ENCODE measurements at places on chromosomes 5 and 9.

- DNase-seq, result no peak
Observed at GRCh38 chr9:8417341-8417740, 617.8 kb upstream of the DMAC1 start.

DNA sequence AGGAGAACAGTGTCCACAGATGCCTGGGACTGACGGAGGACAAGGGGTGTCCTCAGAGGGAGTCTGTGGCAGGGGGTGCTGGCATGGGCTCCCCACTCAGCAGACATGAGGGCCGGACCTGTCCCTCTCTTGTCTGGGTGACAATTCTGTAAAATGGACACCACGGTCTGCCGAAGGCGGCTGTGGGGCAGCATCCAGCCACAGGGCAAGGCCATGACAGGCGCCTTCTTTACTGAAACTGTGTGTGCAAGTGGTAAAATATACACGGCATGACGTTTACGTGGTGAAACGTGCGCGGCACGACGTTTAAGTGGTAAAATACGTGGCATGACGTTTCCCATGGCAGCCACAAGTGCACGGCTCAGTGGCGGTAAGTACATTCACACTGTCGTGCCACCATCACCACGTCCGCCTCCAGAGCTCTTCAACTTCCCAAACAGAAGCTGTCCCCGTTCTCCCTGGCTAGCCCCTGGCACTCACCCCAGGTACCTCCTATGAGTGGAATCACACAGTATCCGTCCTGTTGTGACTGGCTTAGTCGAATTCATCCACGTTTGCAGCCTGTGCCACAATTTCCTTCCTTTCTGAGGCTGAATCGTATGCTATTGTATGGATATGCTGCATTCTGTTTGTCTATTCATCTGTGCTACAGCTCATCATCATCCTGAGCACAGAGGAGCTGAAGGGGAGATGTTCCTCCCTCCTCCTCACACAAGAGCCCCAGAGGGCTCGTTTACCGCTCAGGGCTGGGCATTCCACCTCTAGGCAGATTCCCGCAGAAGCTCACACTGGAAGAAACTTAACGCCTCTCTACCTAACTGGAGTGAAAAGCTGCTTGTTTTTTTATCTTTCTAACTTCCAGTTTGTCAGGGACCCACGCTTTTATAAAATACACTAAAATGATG lies 52.5 kb downstream of the COL23A1 start:
- no peak for DNase-seq

GRCh38 chr9:93270976-93271375 lies 87.0 kb downstream of the WNK2 start:
- no peak for DNase-seq

- no peak for DNase-seq
Observed at GRCh38 chr9:114363424-114363823, 24.4 kb downstream of the AKNA start.

- DNase-seq, result no peak
Observed at GRCh38 chr5:175724314-175725275, 66.7 kb downstream of the HRH2 start.

DNA sequence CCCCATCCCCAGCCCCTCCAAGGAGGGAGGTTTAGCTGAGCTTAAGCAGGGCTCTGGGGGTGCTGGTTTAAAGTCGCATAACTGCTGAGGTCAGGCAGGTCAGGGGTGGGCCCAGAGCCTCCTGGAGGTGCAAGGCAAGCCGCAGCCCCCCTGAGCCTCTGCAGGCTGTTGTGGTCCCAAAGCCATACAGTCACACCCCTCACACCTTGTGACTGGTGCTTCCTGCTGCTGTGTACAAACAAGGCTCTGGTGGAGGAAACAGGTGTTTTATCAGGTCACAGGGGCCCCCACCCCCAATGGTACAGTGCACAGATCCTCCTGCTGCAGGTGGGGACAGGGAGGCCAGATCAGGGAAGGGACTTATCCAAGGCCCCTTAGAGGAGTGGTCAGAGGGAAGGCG lies 8.0 kb downstream of the TCF7 start:
- DNase-seq, result no peak

DNA sequence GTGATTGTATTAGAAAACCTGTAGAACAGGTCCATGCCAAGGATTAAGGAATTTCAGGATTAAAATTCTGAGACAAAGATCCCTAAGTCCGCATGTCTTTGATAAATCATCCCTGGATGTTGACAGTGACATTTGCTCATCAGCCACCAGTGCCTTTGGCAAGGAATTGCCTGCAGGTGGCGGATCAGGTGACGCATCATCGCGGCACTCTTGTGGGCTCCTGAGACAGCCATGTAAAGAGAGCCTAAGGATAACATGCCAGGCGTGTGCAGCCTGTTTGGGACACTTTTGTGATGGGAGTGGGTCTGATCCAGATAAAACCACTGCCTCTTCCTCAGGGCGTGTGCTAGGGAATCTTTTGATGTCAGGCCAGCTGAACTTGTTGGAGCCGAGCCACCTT lies 40.6 kb downstream of the ADCY2 start:
- DNase-seq, result no peak

GRCh38 chr5:107285772-107286171 lies 385.0 kb downstream of the EFNA5 start:
- DNase-seq, result no peak

- no peak for DNase-seq
Observed at GRCh38 chr5:127419683-127420257, 97.7 kb upstream of the PRRC1 start.

- DNase-seq, result no peak
Observed at GRCh38 chr5:166505067-166505466, 1786.4 kb upstream of the WWC1 start.

DNA sequence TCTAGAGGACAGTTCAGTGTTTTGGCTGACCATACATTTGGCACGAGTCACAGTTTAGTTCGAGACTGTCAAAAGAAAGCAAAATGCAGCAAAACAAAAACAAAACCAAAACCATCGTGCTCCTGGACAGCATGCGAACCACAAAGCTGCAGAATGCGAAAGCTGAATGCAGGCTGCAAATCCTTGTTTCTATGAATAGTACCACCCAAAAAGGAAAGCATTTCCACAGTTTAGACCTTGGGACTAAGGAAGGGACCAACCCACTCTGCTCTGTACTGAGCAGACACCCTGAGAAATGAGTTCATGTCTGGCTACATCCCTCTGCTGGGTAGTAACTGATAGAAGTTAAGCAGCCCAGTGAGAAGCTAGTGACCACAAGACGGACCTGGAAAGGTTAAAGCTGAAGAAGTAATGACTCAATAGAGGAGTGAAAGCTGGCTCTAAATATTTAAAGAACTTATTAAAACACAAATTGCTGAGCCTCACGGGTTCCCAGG lies 3.9 kb downstream of the GCNT4 start:
- no peak for DNase-seq

GRCh38 chr9:117744369-117744768 lies 40.2 kb downstream of the TLR4 start:
- no peak for DNase-seq

GRCh38 chr5:116152169-116152568 lies 67.3 kb downstream of the COMMD10 start:
- DNase-seq, result no peak

DNA sequence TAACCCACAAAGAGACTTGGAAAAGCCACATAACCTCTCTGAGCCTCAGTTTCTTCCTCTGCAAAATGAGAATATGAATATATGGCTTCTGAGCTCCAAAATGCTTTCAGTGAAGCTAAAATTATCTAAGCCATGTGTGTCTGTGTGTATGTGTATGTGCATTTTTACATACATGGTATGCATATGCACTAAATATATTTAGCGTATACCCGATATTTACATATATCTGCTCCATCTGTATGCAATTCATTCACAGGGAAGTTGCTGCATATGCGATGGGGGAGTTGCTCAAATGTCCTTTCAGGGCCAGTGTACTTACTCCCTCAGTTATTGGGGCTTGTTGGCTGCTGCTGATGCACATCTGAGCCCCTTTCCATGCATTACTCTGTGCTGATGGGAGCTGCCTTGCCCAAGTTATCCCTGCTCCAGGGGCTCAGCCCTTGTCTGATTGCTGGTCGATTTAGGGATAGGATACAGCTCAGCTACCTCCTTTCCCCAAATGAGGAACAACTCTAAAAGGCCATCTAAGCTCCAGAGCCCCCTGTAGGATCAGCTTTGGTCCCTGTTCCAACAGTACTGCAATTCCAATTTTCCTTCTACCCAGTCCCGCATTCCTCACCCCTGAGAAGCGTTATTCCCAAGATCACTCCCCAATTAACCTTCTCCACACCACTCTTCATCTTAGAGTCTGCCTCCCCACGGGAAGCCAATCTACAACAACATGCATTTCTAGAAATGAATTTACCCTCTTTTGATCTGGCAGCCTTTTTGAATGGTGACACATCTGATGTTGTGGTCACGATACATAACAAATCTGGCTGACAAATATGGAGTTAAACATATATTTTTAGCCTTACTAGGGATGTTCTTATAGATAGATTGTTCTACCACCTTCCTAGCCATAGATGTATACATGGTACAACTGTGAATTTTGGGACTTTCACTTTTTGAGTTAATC lies 15.9 kb downstream of the RHOBTB3 start:
- DNase-seq, result no peak

DNA sequence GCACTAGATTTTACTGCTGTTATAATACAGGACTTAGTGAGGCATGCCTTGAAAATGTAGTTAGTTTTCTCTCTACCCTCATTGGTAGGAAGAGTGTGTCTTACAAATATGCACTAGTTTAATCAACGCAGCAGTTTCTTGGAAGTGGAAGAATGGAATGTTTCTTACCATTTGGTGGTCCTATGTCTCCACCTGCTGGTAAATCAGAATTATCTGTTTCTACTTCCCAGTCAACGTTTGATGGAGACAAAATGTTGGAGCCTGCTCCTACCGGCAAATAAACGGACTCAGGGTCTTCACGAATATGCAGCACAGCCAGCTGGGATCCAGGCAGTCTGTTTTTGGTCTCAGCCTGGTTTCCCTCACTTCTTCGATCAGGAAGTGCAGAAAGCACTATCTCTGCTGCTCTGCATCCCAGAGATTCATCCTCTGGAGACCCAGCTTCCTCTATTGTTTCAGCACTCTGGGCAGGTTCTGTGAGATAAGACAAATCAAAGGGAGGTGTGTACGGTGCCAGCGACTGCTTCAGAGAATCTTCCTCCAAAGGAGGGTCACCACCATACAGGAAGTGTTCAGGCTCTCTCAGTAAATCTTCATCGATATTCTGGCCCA lies 59.5 kb upstream of the PCA3 start:
- peak; percentile 19 for DNase-seq

DNA sequence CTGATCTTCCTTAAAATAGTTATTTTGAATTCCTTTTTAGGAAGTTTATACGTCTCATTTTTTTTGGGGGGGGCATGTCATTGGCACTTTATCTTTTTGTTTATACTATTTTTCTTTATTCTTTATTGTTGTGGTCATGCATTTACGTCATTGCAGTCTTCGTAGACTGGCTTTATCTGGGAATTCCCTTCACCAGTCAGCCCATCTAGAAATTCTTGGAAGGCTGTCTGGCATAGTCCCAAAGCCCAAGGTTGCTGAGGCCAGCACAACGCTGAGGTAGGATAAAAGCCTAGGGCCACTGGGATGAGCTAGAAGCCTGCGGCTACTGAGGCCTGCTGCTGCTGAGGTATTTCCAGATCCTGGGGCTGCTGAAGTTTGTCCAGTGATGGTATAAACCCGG lies 121.5 kb downstream of the ISOC1 start:
- DNase-seq, result no peak

DNA sequence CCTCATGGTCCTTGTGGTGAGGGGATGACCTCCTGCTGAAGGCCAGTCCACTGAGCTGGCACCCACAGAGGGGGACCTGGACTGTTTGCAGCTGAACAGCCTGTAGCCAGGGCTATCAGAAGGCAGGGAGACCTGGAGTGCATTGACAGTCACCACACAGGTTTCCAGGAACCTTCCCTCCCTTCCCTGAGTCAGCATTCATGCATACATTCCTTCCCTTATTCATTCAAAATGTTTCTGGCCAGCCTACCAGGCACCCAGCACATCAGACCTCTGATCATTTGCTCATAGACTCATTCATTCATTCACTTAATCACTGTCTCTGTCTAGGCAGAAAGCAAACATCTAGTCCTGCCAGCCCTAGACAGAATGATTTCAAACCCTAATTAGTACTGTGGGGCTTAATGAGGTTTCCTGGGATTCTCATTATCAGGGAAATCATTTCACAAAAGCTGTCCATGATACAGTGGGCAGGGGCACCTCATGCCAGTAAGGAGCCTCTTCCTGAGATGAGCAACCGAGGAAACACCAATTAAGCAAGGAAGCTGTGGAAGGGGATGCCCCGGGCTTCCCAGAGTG lies 110.1 kb upstream of the PPP1R26 start:
- no peak for DNase-seq

- no peak for DNase-seq
Observed at GRCh38 chr9:99192786-99193465, 28.8 kb downstream of the ALG2 start.

DNA sequence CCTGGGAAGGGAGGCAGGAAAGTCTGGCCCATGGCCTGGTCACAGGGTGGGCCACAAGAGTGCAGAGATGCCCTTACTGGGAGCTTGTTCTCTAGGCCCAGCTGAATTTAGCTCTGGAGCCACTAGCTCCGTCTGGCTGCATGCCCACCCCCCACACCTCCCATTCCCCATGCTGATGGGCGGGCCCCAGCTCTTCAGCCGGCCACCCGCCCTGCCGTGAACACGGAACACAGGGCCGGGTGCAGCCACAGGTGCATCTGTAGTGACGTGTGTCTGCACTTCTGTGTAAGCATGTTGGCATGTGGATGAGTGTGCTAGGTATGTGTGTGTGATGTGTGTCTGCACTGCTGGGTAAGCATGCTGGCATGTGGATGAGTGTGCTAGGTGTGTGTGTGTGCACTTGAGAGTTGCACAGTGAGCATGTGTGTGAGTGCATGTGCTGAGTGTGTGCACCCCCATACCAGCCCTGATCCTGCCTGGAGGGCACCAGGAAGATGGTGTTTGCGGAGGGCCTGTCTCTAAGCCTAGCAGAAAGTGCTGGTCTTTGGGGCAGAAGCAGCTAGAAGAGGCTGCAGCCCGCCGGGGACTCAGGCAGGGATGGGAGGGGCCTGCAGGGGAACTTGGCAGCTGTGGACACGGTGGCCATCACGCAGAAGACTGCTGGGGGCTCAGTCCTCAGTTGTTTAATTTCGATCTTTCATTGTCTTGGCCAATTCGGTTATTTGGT lies 136.4 kb downstream of the CACNA1B start:
- no peak for DNase-seq

- no peak for DNase-seq
Observed at GRCh38 chr5:60436518-60436917, 263.4 kb downstream of the DEPDC1B start.

DNA sequence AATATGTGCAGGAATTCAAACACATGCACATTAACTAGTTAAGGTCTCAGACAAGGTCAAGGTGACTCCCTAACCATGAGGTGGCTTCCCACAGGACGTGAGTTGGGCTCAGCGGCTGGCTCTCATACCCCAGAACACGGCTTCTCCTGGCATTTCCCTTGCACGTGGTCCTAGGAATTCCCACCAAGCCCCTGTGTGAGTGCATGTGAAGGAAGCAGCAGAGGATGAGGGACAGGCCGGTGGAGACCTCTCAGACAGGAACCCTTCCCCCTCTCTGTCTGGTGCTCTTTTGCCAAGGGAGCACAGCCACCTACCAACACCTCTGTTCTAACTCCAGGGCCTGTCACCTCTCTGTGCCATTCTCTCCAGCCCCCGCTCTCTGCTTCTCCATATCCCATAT lies 271.0 kb downstream of the FSTL4 start:
- no peak for DNase-seq
